Colonic mucosa (tissue), 4 donors: ENCODE measurements at places on chromosomes 4 and X. TPM values are rescaled to one million over a fixed set of nuclear protein-coding genes. Genes with fewer than 3 reads are reported as not detected.

- DNase-seq = peak; percentile 16
- H3K36me3 ChIP-seq = no peaks in the 10 kb centered on the region
- H3K4me3 ChIP-seq = peak overlapping the region; percentile 52
Observed at GRCh38 chr4:44446801-44447562, 1.6 kb downstream of the KCTD8 start.

- no peaks in the 10 kb centered on the region for H3K36me3 ChIP-seq
- peak overlapping the region; percentile 42 for H3K27ac ChIP-seq
- H3K4me1 ChIP-seq = no peaks in the 10 kb centered on the region
Observed at GRCh38 chr4:74230902-74231499, 73.1 kb downstream of the MTHFD2L start.

GLRA3 gene
- total RNA-seq = not detected

GRCh38 chrX:16870862-16871815, 977 bp upstream of the RBBP7 start:
- no peaks in the 10 kb centered on the region for H3K36me3 ChIP-seq
- no peaks in the 10 kb centered on the region for H3K27me3 ChIP-seq
- peaks cover 4% of the 10 kb centered on the region for H3K4me1 ChIP-seq
- peak overlapping the region; percentile 74 for H3K27ac ChIP-seq

DNA sequence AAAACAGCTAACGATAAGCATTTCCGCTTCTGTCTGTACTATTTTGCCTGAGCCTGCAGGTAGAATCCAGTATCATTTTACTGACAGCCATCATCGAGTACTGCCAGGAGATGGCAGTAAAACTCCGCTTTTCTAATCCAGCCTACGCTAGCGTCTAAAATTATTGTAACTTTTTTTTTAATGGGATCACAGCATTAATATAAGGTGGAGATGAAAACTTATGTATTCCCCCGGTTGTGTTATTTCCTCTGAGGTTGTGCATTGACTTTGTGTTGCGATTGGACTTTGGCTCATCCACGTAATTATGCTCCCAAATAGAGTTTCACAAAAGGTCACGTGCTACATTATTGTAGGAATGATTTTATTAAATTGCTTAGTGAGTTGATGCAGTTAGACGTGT, 248.1 kb downstream of the C4orf33 start:
- no peaks in the 10 kb centered on the region for H3K36me3 ChIP-seq
- no peak overlapping the region for H3K4me3 ChIP-seq
- no peaks in the 10 kb centered on the region for H3K27me3 ChIP-seq
- DNase-seq = peak; percentile 49

GRCh38 chr4:67762086-67762485, 7.9 kb upstream of the GNRHR start:
- H3K27ac ChIP-seq = no peak overlapping the region
- no peaks in the 10 kb centered on the region for H3K36me3 ChIP-seq
- no peak for DNase-seq
- no peaks in the 10 kb centered on the region for H3K4me1 ChIP-seq
- H3K27me3 ChIP-seq = no peaks in the 10 kb centered on the region

- no peaks in the 10 kb centered on the region for H3K4me1 ChIP-seq
- no peak overlapping the region for H3K27ac ChIP-seq
- H3K36me3 ChIP-seq = no peaks in the 10 kb centered on the region
- no peaks in the 10 kb centered on the region for H3K27me3 ChIP-seq
- DNase-seq = no peak
- no peak overlapping the region for H3K4me3 ChIP-seq
Observed at GRCh38 chr4:120927801-120928409, 5.4 kb upstream of the PRDM5 start.

TLR3 gene
- 13.6 TPM for total RNA-seq
